ENCODE measurements at places on chromosomes 4 and X. TPM values are rescaled to one million over a fixed set of nuclear protein-coding genes. Genes with fewer than 3 reads are reported as not detected.

IL13RA2 gene
- not detected for polyA plus RNA-seq

HSD17B13 gene
- polyA plus RNA-seq, result not detected

ESX1 gene
- not detected for polyA plus RNA-seq

CCDC158 gene
- not detected for polyA plus RNA-seq

SCML1 gene
- 6.1 TPM for polyA plus RNA-seq

DCLK2 gene
- 0.20 TPM for polyA plus RNA-seq

AFP gene
- not detected for polyA plus RNA-seq

SHROOM3 gene
- polyA plus RNA-seq, result not detected

MUC7 gene
- not detected for polyA plus RNA-seq

TEX13A gene
- not detected for polyA plus RNA-seq

PRDX4 gene
- 33.0 TPM for polyA plus RNA-seq

KIAA1210 gene
- not detected for polyA plus RNA-seq

NMU gene
- polyA plus RNA-seq, result not detected

ANK2 gene
- polyA plus RNA-seq, result not detected

SMIM10L2A gene
- 0.36 TPM for polyA plus RNA-seq

KLHL15 gene
- 1.8 TPM for polyA plus RNA-seq

FHDC1 gene
- not detected for polyA plus RNA-seq

GPRIN3 gene
- 3.4 TPM for polyA plus RNA-seq

MAGEA9B gene
- not detected for polyA plus RNA-seq

CORIN gene
- not detected for polyA plus RNA-seq

ASB5 gene
- not detected for polyA plus RNA-seq

TENM3 gene
- not detected for polyA plus RNA-seq

SGCB gene
- 3.5 TPM for polyA plus RNA-seq

FAM50A gene
- polyA plus RNA-seq, result 45.6 TPM

CDX4 gene
- not detected for polyA plus RNA-seq

SHOX gene
- not detected for polyA plus RNA-seq

SPANXA2 gene
- not detected for polyA plus RNA-seq

TMSB15A gene
- polyA plus RNA-seq, result not detected

KLHL34 gene
- 2.3 TPM for polyA plus RNA-seq

KIT gene
- polyA plus RNA-seq, result not detected

TMEM271 gene
- polyA plus RNA-seq, result not detected

P2RY8 gene
- 190 TPM for polyA plus RNA-seq

YY2 gene
- 0.62 TPM for polyA plus RNA-seq

GAGE12F gene
- polyA plus RNA-seq, result not detected

TCP11X1 gene
- polyA plus RNA-seq, result not detected

RRH gene
- not detected for polyA plus RNA-seq

KCNE5 gene
- polyA plus RNA-seq, result not detected

CXCL9 gene
- not detected for polyA plus RNA-seq

RENBP gene
- polyA plus RNA-seq, result 0.96 TPM

PAGE2B gene
- polyA plus RNA-seq, result not detected

TMSB15C gene
- 0.99 TPM for polyA plus RNA-seq

BCOR gene
- 6.6 TPM for polyA plus RNA-seq

NUP62CL gene
- not detected for polyA plus RNA-seq

TRIML2 gene
- polyA plus RNA-seq, result not detected

RPS3A gene
- polyA plus RNA-seq, result 5,781 TPM

CT45A9 gene
- polyA plus RNA-seq, result not detected

AREG gene
- polyA plus RNA-seq, result 2.2 TPM

DRD5 gene
- not detected for polyA plus RNA-seq
